AG09309 (cell line): ENCODE measurements at places on chromosomes 5 and 9.

DNA sequence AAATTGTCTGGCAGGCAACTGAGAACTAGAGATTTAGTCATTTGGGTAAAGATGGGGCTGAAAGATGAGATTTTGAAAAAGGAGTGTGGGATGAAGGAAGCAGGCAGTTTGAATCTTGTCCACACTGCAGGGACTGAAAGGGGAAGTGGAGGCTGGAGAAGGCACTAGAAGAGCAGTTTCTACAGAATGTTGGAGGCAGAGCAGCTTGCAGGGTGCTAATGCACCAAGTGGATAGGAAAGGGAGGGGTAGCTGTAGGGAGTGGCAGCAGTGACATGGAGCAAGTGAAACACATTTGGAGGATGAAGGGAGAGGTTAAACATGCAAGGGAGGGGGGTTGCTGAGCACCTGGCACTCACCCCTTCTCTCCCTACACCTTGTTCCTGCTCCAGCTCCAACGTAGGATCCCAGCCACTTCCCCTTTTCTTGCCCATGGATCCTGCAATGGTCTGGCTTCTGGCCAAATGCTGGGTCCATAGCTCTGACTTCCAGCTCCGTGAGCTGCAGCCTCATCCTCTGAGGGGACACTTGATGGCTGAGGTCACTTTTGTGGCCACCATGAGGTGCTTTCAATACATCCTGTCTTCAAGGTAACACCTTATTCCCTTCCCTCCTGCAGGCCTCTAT is 30.0 kb upstream of the FGD3 start:
- DNase-seq = no peak

DNA sequence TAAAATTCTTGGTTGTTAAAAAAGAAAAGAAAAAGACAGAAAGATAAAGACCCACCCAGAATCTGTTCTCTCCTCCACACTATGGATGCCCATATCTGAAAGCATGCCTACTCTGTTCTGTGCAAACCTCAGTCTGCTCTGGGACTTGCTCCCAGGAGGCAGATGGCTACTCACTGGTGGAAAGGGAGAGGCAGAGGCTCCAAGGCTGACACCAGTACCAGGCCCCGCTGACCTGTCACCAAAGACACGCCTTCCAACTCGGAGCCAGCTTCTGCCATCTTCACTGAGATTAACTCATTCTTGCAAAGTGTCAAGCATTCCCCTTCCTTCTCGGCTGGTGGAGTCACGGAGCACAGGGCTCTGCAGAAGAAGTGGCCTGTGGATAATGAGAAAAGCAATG is 21.6 kb downstream of the SH3TC2 start:
- no peak for DNase-seq

- no peak for DNase-seq
Observed at GRCh38 chr5:167286891-167287290, 1004.6 kb upstream of the WWC1 start.

GRCh38 chr5:14190194-14191164 is 47.3 kb downstream of the TRIO start:
- peak; percentile 95 for DNase-seq

DNA sequence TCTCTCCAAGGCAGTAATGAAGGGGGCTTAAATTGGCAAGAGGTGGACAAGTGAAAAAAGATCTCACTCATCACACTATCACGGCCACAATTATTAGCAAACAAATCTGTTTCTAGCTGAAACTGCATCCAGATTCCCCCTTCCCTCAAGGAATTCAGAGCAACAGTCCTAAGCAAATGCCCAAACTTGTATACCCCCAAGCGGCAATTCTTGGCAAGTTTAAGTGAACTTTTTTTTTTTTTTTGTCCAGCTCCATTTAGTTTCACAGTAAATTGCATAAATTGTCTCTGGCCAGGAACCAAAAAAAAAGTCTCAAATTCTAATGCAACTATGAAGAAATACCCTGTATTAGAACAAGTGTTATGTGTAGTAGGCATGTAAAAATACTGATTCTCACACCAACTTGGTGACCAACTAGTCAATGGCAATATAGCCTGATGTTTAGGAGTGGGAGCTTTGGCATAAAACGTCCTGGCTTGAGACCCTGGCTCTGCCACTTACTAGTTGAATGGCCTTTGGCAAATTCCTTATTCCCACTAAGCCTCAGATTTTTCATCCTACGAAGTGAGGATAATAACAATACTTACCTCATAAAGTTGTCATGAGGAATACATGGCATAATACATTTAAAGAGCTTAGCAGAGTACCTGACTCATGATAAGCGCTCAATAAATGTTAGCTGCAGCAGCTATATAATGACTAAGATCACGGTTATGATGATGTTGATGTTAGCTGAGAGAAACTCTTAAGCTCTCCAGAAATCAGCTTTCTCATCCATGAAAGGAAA is 193.2 kb downstream of the ADAMTSL1 start:
- DNase-seq = peak; percentile 29

DNA sequence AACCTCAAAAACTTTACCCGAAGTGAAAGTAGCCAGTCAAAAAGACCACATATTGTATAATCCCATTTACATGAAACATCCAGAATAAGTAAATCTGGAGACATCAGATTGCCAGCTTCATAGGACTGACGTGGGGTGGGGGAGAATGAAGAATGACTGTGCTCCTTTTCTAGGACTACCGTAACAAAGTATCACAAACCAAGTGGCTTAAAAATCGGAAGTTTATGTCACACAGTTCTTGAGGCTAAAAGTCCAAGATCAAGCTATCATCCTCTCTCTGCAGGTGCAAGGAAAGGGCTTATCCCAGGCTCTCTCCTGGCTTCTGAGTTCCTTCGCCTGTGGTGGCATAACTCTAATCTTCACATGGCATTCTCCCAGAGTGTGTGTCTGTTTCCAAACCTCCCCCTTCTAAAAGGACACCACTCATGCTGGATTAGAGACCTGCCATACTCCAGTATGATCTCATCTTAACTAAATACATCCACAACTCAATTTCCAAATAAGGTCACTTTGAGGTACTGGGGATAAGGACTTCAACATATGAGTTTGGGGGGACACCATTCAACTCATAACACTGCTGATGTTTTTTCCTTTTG is 25.5 kb downstream of the ADAM19 start:
- DNase-seq = no peak

GRCh38 chr9:137757613-137758029 is 120.0 kb upstream of the CACNA1B start:
- DNase-seq = peak; percentile 39

DNA sequence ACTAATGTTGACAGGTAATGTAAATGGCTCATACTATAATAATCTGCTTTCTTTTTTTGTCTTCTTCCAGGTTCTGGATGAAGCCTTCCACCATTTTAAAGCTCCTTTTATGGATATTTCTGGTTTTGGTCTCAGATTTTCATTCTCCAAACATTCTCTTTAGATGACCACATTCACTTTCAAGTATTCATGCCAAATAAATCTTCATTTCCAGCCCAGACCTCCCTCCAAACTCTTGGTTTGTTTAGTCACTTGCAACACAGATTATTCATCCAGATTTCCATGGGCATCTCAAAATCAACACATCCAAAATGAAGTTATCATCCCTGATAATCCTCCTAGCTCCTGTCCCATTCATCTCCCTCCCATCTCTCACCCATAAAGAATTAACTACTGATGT is 40.3 kb upstream of the SVEP1 start:
- no peak for DNase-seq

DNA sequence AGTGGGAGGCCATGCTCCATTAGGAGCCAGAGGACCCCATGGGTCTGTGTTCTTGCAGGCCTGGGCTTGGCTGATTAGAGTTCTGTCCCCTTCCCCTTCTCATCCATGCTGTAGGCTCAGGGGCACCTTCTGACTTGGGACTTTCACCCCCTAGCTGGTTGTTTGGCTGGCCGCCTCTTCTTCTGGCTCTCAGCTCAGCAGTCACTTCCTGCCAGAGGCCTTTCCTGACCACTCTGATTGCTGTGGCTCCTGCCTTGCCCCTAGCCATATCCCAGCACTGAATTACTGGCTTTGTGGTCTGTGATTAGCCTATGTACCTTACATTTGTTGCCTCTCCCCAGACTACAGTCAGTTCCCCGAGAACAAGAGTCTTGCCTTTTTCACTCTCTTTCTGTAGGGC is 14.6 kb downstream of the ENTREP1 start:
- no peak for DNase-seq

DNA sequence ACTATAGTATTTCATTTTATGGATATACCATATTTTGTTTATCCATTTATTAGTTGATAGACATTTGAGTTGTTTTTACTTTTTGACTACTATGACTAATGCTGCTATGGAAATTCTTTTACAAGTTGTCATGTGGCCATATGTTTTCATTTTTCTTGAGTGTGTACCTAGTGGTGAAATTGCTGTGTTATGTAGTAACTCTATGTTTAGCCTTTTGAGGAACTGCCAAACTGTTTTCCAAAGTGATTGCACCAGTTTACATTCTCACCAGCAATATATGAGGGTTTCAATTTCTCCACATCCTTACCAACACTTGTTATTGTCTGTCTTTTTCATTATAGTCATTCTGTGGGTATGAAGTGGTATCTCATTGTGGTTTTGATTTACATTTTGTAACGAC is 75.4 kb downstream of the GRIA1 start:
- peak; percentile 72 for DNase-seq

DNA sequence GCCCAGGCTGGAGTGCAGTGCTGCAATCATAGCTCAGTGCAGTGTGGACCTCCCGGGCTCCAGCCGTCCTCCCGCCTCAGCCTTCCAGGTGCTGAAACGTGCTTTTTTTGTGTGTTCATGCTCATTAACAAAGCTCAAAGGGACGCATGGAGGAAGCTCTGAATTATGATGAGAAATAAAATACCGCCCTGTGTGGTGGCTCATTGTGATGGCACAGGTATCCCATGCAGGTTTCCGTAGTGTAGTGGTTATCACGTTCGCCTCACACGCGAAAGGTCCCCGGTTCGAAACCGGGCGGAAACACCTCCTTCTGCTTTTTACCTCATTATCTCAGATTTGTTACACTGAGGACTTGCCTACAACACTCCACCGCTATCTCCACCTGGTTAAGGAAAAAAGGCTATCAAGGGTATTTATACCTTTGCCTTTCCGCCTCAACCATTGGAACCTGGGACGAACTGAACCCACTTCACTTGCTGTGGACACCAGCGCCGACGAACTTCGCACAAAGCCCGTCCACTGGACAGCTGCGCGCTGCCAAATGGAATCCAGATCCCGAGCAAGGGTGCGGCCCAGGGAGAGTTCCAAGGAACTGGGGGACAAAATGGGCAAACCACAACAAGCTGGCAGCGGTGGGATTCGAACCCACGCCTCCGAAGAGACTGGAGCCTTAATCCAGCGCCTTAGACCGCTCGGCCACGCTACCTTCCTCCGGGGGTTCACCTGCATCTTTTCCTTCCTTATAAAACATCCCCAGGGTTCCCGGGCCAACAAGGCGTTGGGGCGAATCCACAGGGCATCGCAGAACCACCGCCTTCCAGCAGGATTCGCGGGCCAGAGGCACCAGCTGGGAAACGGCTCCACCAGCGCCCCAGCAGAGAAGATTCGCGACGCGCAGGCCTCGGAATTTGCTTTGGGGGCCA is 26.3 kb downstream of the OR2V2 start:
- no peak for DNase-seq

DNA sequence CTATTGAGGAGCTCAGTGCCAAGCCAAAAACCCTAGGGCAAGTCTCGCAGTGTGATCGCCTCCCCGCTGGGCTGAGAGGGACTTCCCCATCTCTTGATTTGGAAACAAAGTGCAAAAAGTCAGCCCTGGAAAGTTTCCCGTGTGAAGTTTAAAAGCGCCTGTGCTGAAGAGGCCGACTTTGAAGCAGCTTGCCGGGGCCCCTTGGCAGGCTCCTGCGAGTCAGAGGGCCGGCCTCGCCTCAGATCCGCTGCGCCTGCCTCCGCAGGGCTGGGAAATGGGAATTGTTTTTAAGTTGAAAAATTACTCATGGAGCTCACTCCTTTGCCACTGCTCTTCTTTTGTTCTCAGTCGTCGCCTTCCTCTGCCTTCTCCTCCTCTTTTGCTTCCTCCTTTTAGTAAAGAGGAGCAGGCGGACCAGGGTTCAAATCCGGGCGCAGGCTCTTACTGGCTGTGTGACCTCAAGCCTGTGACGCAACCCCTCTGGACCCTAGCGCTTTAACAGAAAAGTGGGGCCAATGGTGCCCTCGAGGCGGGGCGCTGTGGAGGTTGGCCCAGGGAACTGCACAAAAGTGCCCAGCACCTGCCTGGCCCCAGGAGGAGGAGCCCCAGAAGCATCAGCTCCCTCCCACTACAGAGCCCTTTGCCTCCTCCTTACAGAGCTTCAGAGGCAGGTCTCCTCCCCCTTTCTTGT is 14.7 kb upstream of the LHX2 start:
- DNase-seq = no peak

DNA sequence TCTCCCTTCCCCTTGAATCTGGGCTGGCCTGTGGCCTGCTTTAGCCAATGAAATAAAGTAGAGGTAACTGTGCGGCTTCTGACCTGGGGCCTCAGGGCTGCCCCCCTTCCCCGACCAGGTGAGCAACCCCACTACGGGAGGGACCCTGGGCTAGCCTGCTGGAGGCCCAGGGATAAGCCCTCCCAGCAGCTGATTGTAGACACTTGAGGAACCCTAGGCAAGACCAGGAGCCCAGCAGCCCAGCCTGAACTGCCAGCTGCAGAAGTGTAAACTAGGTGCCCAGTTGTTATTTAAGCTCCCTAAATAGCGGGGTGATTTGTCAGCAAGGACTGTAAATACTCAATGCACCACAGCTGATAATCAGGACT is 41.3 kb downstream of the RAPGEF1 start:
- no peak for DNase-seq

- no peak for DNase-seq
Observed at GRCh38 chr9:16721972-16722371, 148.5 kb downstream of the BNC2 start.

DNA sequence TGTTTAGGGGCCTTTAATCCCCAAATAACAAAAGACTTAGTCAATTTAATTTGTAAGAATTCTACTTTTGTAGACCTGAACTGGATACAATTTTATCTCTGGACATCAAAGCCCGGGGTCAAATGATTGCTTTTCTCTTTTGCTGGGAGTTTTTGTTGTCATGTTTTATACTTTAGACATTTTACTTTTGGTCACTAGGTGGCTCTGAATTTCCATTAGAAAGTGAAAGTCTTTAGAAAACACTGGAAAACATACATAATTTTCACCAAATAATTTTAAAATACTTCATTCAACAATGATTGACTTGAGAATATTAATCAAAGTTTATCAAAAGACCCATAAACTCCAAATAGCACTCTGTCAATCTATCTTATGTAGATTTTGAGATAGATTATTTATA is 2.8 kb upstream of the PCA3 start:
- no peak for DNase-seq

GRCh38 chr5:171648279-171649074 is 137.1 kb upstream of the SMIM23 start:
- DNase-seq = no peak

GRCh38 chr5:170108266-170108785 is 2.6 kb downstream of the FOXI1 start:
- no peak for DNase-seq

GRCh38 chr5:158223054-158223600 is 364.2 kb upstream of the CLINT1 start:
- no peak for DNase-seq

GRCh38 chr5:113147101-113147508 is 170.5 kb downstream of the DCP2 start:
- peak; percentile 97 for DNase-seq

GRCh38 chr9:88813638-88814209 is 177.5 kb upstream of the S1PR3 start:
- DNase-seq = no peak
